ENCODE measurements at places on chromosomes 12 and 14. TPM values are rescaled to one million over a fixed set of nuclear protein-coding genes. Genes with fewer than 3 reads are reported as not detected.

GRCh38 chr12:39830852-39831520 lies 211.4 kb upstream of the ABCD2 start:
- no peak for DNase-seq

GRCh38 chr12:41745593-41745992 lies 399.1 kb downstream of the GXYLT1 start:
- no peak for DNase-seq

- DNase-seq, result no peak
Observed at GRCh38 chr14:70896981-70897380, 10.3 kb upstream of the PCNX1 start.

GRCh38 chr12:90010089-90010488 lies 301.5 kb upstream of the ATP2B1 start:
- no peak for DNase-seq

Gene KRT72
- total RNA-seq, result 0.33 TPM

DNA sequence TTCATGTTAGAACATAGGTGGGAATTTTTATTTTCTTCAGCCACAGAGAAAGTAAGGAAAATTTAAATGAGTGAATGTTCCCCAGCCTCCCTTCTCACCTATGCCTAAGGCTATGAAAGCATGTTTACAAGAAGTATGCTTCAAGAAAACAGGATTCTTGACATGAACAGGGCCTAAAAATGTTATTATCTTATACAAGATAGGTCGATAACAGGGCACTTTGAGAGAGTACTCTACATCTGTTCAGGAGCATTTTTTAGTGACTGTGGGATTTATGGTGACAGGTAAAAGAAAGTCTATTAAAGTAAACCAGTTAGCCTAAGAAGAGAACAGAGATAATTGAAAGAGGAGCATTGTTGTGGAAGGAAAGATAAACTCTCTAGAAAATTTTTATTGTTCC lies 222.9 kb upstream of the DAAM1 start:
- no peak for DNase-seq

GRCh38 chr12:114166362-114166761 lies 200.2 kb upstream of the RBM19 start:
- no peak for DNase-seq

DNA sequence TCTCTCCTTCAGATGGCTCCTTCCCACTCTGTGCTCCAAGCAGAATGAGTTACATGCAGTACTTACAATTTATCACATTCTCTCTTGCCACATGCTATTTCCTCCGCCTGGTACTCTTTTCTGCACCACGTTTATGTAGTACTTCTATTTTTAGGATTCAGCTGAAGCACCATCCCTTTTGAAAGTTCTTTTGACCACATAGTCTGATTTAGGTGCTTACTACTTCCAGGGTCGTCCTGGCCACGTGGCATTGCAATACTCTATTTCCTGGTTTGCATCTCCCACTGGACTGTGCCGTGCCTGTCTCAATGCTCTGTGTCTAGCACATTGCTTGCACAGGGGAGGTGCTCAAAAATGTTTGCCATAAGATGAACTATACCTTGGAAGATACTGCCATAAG lies 16.3 kb upstream of the TBC1D30 start:
- DNase-seq, result no peak

DNA sequence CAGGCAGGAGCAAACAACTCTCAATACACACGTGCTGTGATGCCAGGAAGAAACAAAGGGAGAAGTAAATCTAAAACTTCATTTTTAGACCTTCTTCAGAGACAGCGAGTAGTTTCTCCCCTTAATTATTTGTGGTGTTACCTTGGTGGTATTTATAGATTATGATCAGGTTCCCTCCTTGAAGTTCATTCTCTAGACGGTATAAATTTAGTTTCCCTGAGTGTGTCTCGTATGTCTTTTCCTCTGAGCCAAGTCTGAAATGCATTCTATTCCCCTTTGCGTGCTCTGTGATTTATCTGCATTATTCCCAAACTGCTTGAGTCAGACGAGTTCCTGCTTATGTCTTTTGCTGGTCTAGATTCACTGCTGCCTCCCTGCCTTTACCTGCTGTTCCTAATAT lies 65.2 kb downstream of the TRHDE start:
- DNase-seq, result no peak

DNA sequence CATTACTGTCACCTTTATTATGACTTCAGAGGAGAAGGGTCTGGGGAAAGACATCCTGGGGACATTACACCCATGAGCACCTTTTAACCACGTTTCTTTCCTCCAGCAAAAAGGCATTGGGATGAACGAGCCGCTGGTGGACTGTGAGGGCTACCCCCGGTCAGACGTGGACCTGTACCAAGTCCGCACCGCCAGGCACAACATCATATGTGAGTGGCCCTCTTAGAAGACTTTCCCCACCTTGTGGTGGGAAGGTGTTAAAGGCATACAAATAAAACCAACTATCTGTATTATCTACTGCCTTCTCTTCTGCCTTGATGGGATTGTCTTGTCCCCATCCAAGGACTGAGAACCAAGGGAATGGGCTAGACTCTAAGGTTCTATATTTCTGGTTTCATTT lies 6.0 kb downstream of the PSMD9 start:
- DNase-seq, result no peak

GRCh38 chr12:82047446-82047845 lies 288.3 kb upstream of the PPFIA2 start:
- DNase-seq, result no peak

Gene IFI27L2
- total RNA-seq, result 79.1 TPM

Gene A2M
- total RNA-seq, result 57.7 TPM

Gene HOXC5
- total RNA-seq, result 0.05 TPM

Gene SOX5
- 2.0 TPM for total RNA-seq

Gene TROAP
- 22.1 TPM for total RNA-seq

DNA sequence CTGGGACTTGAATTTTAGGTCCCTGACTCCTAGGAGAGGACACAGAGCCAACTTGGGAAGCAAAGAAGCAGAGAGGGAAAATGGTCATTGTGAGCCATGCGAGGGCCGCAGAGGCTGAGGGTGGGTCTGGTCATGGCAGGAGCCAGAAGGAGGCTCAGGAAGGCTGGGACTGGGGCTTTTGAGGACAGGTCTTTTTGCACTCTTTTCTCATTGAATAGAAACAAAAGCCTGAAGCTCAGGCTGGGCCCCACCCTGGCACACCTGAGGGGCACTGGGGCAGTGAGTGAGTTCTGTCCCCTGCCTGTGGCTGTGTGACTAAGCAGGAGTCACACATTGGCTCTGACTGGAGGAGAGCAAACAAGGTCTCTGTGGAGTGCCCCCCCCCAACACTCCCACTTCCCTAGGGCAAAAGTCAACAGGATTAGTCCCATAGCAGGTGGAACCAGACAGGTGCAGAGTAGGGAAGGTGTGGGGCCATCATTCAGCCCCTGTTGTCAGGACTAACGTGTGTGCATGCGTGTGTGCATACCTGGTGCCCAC lies 2.8 kb downstream of the KRT7 start:
- no peak for DNase-seq

DNA sequence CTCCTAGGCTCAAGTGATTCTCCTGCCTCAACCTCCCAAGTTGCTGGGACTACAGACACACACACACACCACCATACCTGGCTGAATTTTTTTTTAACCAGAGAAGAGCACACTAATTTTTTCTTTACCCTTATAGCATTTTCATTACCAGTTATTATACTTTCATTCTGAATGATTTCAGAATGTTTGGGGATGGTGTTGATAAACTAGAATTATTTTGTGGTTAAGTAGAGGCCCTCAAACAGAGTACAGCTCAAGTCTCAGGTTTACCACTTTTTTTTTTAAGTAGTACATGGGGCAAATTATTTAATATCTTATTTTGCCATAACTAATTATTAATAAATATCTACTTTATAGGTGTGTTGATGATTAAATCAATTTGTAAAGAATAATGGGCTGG lies 86.6 kb downstream of the FUT8 start:
- no peak for DNase-seq

All from thymus (tissue), 14 donors.